ENCODE measurements at places on chromosomes 5 and 9. TPM values are rescaled to one million over a fixed set of nuclear protein-coding genes. Genes with fewer than 3 reads are reported as not detected.

The IFNA14 gene
- total RNA-seq = not detected

The ACOT12 gene
- total RNA-seq = not detected

The UGT3A1 gene
- total RNA-seq = not detected

The LRRC14B gene
- total RNA-seq = not detected

The ECM2 gene
- total RNA-seq = 2.0 TPM

The GRM6 gene
- total RNA-seq = not detected

DNA sequence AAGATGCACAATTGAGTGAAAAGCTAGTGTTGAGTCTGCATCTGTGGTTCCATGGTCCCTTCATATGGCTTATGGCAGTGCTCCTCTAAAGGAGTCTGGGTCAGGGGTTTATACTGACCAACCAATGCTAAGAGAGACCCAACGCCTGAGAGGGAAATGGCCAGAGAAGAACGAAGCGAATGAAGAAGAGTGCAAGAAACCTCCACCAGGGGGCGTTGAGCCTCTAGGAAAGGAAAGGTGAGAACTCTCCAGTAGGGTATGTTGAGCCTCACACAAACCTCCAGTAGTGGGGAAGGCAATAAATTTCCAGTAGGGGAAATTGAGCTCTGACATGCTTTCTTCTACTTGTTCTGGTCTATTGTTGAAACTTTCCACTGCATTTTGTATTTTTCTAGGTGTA, 470.6 kb downstream of the PRDM9 start:
- no peak overlapping the region for H3K4me3 ChIP-seq
- H3K36me3 ChIP-seq = no peaks in the 10 kb centered on the region
- no peaks in the 10 kb centered on the region for H3K27me3 ChIP-seq
- H3K4me1 ChIP-seq = no peaks in the 10 kb centered on the region

- no peak overlapping the region for H3K4me3 ChIP-seq
- no peaks in the 10 kb centered on the region for H3K27me3 ChIP-seq
- no peaks in the 10 kb centered on the region for H3K36me3 ChIP-seq
- no peak overlapping the region for H3K27ac ChIP-seq
- H3K4me1 ChIP-seq = no peaks in the 10 kb centered on the region
Measured at GRCh38 chr5:133907075-133907474, 61.4 kb downstream of the C5orf15 start.
